ENCODE measurements at places on chromosomes 5 and 9. TPM values are rescaled to one million over a fixed set of nuclear protein-coding genes. Genes with fewer than 3 reads are reported as not detected.

DNA sequence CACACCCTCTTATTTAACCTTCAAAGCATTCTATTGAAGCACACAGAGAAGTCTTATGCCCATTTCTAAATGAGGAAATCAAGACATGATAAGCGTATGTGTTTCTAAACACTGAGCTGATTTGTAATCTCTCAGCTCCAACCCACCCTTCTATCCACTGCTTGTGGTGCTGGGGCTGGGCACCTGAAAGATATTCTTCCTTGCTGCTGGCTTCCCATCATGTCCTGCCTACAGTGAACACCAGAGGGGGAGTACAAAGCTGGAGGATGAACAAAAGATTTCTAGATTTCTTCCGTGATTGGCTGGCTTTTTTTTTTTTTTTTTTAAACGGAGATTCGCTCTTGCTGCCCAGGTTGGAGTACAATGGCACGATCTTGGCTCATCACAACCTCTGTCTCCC is 14.4 kb downstream of the ACTL7A start:
- DNase-seq: no peak

DNA sequence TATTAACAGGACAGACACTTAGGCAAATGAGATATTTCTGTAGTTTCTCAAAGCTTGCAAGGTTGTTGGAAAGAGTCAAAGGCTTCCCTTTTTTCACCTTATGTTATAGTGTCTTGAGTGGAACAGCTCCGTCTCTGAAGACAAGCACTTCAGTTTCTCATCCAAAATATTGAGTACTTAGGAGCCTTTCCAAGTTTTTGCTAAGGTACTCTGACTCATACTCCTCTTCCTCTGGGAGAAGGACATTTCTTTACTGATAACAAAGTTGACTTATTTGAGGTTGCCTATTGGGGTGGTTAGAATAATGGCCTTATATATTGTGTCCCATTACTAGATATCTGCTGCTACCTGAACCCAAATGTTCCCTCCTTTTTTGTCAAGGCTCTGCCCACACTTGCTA is 869.6 kb downstream of the MAT2B start:
- DNase-seq: no peak

DNA sequence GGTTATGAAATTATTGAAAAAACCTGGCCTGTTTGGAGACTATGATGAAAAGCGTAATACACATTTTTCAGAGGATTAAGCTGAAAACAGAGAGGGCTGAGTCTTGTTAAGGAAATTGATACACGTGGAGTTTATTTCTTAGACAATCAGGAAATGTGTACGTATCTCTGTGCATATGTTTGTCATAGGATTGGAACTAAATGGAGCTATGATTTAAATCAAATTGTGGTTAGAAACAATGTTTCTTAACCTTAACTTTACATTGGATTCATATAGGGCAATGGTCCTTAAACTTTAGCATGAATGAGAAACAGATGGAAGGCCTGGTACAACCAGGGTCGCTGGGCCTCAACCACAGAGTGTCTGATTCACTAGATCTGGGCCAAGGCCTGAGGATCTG is 451.6 kb downstream of the CDH18 start:
- no peak for DNase-seq

GRCh38 chr5:135715267-135716055 is 119.0 kb upstream of the SLC25A48 start:
- no peak for DNase-seq

Gene SUSD3
- 51.4 TPM for total RNA-seq

DNA sequence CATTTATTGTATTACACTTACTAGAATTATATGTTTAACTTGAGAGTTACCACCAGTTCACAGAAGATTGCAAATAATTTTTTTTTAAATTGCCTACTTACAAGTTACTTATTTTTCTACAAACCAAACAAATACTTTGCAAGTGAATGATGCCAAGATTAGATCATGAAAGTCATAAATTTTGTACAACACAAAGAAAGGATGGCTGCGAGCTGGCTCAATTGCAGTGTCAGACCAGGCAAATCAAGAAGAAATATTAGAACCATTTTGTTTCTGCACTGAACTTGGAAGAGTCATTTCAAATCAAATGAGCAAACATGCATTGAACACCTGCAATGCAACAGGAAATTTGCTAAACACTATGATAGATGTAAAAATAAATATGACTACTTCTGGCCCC is 97.3 kb downstream of the PLCXD3 start:
- DNase-seq: no peak

DNA sequence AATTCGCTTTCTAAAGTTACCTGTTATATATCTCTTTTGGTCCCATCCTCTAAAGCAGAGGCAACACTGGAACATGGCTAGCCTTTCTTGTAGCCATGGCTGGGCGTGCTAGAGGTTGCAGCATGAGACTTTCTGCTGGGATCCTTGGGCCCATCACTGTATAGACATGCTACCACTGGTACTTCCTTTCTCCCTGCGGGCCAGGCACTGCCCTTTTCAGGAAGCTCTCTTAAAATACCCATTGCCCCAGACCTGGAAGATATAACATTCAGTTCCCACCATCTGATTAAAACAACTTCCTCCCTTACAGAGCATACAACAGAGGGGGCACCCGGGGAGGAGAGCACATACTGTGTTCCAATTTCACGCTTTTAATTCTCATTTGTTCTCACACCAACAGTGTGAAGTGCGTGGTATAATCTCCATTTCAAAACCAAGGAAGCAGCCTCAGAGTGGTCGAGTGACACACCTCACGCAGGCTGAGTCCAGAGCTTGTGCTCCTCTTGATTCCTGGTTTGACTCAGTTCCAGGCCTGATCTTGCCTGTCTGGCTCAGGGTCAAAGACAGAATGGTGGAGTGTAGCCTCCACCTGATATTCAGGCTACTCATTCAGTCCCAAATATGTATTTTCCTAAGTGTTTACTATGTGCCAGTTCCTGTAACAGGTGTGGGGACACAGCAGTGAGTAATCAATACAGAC is 22.6 kb downstream of the PTGS1 start:
- no peak for DNase-seq

GRCh38 chr5:40916226-40916625 is 6.9 kb downstream of the C7 start:
- no peak for DNase-seq

Gene DCAF12
- 35.0 TPM for total RNA-seq

DNA sequence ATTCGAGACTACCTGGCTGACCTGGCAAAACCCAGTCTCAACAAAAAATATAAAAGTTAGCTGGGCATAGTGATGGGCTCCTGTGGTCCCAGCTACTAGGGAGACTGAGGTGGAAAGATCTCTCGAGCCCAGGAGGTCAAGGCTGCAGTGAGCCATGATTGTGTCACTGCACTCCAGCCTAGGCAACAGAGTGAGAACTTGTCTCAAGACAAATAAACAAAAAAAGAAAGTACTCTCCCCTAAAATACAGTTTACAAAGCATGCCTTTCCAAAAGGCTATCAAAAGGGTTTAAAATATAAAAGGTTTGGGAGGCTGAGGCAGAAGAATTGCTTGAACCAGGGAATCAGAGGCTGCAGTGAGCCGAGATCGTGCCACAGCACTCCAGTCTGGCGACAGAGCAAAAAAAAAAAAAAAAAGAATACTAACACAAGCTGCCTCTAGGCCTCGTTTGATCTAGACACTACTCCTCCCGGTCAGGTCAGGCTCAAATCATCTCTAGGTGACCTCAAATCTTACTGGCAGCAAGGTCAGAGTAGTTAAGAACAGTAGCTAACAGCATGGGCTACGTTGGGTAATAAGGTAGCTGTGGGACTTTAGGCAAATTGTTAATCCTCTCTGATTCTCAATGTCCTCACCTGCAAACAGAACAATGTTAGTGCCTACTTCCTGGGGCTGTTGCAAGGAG is 9.3 kb downstream of the NAIF1 start:
- DNase-seq: no peak

- DNase-seq: no peak
These were observed 66.6 kb upstream of the HAND1 start for GRCh38 chr5:154544646-154545045.

DNA sequence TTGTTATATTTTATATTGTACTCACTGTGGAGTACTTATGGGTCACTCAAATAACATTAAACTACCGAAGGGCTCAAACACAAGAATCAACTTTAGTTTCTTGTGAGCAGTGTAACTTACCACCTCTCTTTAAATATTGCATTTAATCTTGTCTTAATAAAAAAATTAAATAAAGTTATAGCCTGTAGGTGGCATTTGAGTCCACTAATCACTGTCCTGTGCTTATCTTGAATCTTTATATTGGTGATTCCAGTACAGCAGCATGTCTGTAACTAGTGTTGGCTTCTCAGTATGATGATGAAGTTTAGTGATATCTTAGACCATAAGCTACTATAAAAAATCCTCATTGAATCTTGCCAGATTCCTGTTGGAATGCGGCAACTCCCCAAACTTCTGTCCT is 313.8 kb downstream of the FAM170A start:
- DNase-seq: no peak

- DNase-seq: no peak
These were observed 351.0 kb downstream of the SPOCK1 start for GRCh38 chr5:137148159-137148558.

- no peak for DNase-seq
These were observed 41.7 kb downstream of the NFX1 start for GRCh38 chr9:33332011-33332410.
